Fibroblast of the aortic adventitia (primary cell): ENCODE measurements at places on chromosomes 3 and 15. TPM values are rescaled to one million over a fixed set of nuclear protein-coding genes. Genes with fewer than 3 reads are reported as not detected.

Gene CEMIP
- 225 and 249 TPM in 2 replicates for total RNA-seq

Gene HYAL1
- total RNA-seq, result 0.90 TPM in 1 of 2 replicates, not detected in the other

Gene ZCWPW2
- 1.2 and 1.7 TPM in 2 replicates for total RNA-seq

Gene GPR27
- 0.25 TPM in 1 of 2 replicates, not detected in the other for total RNA-seq

Gene CCR4
- total RNA-seq, result under 0.01 TPM in 1 of 2 replicates, not detected in the other

Gene NOX5
- total RNA-seq, result 0.08 and 0.27 TPM in 2 replicates

Gene MAP1A
- 43.9 and 108 TPM in 2 replicates for total RNA-seq

Gene DTX3L
- 33.5 and 39.6 TPM in 2 replicates for total RNA-seq

Gene CCR1
- total RNA-seq, result 0.08 and 0.90 TPM in 2 replicates

Gene DPPA2
- not detected in 2 replicates for total RNA-seq
